ENCODE measurements at places on chromosomes 2 and 18.

- DNase-seq: no peak
Observed at GRCh38 chr18:14930576-14930975, 182.6 kb downstream of the ANKRD30B start.

GRCh38 chr2:102140377-102140776 is 2.2 kb upstream of the IL1R1 start:
- peak; percentile 63 for DNase-seq

- DNase-seq: peak; percentile 58
Observed at GRCh38 chr18:55858661-55859515, 270.9 kb upstream of the TCF4 start.

- DNase-seq: no peak
Observed at GRCh38 chr2:145012806-145013205, 492.9 kb upstream of the ZEB2 start.

- DNase-seq: no peak
Observed at GRCh38 chr2:213959589-213959988, 451.3 kb upstream of the VWC2L start.

DNA sequence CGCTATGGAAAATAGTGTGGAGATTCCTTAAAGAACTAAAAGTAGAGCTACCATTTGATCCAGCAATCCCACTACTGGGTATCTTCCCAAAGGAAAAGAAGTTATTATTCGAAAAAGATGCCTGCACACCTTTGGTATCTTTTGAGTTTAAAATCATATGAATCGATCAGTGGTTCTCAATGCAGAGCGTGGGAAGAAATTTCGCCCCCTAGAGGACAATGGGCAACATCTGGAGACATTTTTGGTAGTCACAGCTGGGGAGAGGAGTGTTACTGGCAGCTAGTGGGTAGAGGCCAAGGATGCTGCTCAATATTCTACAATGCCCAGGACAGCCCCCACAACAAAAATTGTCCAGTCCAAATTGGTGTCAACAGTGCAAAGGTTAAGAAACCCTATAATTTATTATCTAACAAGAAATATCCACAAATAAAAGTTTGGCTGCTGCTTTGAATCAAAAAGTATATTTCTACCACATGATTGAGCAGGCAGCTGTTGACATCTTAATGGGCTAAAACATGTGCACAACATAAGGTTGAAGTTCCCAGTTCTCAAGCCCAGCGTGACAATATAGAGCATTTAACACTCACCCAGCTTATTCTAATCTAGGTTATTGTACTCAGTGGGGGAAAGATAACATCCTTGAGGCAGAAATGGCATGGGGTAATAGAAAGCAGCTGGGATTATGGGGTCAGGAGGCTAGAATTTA is 425.7 kb downstream of the LRATD1 start:
- no peak for DNase-seq

DNA sequence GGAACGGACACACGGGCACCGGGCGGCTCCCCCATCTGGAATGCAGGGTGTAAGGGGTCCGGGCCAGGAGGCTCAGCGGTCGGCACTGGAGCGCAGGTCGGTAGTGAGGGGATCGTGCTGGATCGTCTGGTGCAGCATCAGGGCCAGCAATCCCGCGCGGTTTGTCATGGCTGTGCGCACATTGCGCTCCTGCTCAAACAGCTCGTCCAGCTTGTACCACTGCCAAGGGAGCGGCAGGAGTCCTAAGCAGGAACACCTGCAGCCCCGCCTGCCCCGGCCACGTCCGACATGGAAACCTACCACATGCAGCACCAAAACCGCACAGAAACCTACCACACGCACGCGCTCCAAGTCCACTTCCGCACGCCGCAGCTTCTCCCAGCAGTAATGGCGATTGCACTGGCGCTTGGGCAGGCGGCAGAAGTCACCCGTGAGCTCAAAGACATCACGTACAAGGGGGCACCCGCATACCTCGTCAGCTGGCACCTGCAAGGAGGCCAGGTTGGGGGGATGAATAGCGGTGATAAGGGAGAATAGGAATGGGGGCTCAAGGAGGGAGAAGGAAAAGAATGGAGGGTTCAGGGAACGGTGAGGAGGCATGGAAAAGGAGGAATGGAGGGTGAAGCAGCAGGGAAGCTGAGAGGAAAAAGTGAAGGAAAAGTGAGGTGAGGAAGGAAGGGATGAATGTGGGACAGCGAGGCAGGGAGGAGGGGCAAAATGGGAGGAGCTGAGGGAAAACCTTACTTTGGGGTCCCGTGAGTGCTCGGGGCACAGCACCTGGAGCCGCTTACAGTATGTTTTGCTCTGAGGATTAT is 1.4 kb upstream of the MBD1 start:
- no peak for DNase-seq

DNA sequence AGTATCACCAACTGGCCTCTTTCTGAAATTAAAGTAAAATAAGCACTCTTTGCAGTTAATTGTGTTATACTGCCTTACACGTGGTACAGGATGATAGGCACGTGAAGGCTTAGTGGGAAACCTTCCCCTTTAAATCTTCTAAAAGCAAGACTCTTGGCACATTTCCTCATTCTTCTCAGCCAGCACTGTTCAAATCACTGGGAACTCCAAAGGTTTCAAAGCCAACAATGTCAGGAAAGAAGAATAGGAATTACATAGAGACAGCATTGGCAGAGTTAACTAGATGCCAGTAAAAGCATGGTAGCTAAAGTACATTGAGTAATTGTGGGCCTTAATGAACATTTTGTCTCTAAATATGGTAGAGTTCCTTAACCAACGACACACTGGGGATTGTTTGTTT is 96.4 kb downstream of the DTNA start:
- no peak for DNase-seq

Data from fibroblast of skin of right quadriceps (primary cell).